ENCODE measurements at places on chromosomes 3 and 15.
A peak's percentile ranks its signal among the peaks of the same experiment; 100 is the strongest.

GRCh38 chr15:100879464-100880138 lies at the start of gene ALDH1A3:
TSS of gene ALDH1A3 (plus strand) at chr15:100879831. CDS start at chr15:100879908, 77 bp downstream.
- no peak for DNase-seq

- no peak for DNase-seq
Measured at GRCh38 chr3:129239991-129240390, 9.4 kb upstream of the COPG1 start.

DNA sequence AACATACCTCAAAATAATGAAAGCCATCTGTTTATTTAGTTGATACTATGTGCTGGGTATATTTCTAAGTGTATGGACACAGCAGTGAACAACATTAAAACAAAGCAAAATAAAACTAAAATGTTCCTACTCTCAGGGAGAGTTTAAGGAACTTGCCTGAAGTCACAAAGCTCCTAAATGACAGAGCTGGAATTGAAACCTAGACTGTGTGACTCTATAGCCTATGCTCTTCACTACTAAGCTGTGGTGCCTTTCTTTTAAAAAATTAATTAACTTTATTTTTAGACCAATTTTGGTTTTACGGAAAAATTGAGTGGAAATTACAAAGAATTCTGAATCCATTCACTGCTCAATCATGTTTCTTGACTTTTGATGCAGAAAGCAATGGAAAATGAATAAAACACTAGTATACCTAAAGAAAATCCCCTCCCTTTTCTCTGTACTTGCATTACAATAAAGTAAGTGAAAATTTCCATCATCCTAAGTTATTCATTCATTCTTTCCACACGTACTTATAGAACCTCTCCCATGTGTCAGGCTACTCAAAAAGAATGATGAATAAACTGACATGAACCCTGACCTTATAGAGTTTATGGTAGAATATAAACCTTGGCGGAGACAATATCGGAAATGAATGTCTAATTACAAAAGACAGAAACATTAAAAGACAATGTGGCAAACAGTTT lies 189.8 kb upstream of the RBMS3 start:
- no peak for DNase-seq

DNA sequence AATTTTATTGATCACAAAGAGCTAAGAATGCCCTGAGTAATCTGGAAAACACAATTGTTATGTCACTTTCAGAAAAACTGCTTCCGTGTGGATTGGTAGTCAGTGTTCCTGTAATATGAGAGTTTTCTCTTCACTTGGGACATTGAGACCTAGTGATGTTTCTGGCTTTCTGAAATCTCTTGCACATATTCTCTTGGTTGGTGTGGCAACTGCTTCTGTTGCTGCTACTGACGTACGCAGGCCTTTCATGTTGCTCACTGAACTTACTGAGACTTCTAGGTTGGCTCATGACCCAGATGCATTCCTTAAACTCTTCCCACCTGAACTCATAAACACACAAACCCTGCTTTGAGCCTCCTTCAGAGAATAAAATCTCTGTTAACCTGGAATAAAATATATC lies 175.0 kb upstream of the PFN2 start:
- no peak for DNase-seq

DNA sequence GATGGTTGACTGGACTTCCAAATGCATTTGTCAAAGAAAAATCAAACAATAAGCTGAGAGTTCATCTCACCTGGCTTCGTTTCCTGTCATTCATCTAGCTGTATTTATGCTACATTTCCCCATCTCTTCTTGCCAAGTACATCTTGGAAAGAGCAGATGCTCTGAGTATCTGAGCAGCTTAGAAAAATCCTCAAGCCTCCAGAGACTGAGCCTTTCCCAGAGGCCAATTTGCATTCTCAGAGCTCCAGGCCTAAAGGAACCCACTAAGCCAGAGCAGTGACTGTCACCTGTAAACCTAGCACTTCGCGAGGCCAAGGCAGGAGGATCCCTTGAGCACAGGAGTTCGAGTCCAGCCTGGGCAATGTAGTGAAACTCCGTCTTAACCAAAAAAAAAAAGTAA lies 100.5 kb downstream of the XXYLT1 start:
- no peak for DNase-seq

DNA sequence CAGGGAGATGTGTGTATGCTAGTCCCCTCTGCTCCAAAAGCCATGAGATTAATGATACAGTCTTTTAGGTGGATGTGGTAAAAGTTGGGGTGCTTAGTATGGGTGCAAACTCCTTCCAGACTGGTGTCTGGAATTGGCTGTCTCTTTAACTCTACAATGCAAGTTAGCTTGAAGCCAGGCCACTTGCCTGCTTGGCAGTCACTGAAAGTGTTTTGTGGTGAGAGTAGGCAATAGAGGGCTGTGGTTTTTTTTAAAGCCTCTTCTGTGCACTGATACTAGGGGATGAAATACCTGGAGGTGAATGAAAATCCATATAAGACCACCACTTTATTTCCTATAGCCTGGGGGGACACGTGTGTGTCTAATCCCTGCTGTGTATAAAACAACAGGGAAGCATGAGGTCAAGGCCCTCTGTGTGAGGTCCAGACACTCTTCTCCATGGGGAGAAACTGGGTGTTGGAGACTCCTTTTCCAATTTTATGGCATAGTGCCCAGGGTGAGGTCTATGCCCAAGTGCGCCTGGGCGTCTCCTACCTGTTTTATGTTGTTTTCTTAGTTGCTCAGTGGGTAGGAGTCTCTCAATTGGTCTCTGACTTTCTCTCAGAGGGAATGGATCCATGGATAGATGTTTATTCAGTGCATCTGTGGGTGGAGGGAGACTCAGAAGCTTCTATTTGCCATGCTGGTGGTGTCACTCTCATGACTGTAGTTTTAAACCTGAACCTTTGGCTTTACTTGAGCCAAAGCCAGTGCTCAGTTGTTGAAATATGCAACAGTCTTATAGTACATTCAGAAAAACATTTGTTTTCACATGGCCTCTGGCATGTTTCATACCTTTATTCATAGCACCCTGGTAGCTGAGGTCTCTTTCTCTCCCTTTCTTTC lies 327.8 kb upstream of the ATP11B start:
- no peak for DNase-seq

- DNase-seq: no peak
Measured at GRCh38 chr3:193996221-193996620, 139.7 kb upstream of the HES1 start.

DNA sequence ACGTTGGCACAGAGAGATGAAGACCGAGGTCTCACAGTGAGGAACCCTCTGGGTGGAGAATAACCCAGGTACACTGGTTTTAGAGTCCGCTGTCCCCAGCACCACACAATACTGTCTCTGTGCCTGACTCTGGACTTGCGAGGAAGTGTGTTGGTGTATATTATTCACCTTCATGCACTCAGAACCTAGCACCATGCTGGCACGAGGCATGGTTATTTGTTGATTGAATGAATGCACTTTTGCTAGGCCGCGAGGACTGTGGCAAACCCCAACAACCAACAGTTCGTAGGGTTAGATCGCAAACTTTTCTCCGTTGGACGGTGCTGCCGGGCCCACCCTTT lies 484 bp upstream of the C3orf52 start:
- no peak for DNase-seq

- no peak for DNase-seq
Measured at GRCh38 chr3:151012753-151013152, 40.2 kb upstream of the CLRN1 start.

DNA sequence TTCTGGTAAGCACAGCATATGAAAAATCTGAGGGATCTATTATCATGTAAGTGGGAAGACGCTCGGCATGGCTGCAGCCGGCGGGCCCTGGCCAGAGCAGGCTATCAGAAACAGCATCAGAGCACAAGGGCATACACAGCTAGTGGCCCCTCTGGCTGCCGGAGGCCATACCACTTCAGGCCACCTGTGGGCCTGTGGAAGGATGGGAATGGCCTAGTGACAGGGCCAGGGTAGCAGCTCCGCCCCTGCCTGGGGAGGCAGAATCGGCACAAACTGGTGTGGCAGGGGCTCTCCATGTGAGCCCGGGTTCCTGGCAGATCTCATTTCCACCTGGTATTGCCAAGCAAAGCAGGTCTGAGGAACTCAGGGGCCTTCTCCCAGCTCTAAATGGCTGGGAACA lies 46.4 kb downstream of the SH3BP5 start:
- no peak for DNase-seq

GRCh38 chr3:122066331-122067213 lies 11.4 kb downstream of the CD86 start:
- DNase-seq: no peak

GRCh38 chr15:94791510-94791909 lies 560.1 kb downstream of the MCTP2 start:
- no peak for DNase-seq

DNA sequence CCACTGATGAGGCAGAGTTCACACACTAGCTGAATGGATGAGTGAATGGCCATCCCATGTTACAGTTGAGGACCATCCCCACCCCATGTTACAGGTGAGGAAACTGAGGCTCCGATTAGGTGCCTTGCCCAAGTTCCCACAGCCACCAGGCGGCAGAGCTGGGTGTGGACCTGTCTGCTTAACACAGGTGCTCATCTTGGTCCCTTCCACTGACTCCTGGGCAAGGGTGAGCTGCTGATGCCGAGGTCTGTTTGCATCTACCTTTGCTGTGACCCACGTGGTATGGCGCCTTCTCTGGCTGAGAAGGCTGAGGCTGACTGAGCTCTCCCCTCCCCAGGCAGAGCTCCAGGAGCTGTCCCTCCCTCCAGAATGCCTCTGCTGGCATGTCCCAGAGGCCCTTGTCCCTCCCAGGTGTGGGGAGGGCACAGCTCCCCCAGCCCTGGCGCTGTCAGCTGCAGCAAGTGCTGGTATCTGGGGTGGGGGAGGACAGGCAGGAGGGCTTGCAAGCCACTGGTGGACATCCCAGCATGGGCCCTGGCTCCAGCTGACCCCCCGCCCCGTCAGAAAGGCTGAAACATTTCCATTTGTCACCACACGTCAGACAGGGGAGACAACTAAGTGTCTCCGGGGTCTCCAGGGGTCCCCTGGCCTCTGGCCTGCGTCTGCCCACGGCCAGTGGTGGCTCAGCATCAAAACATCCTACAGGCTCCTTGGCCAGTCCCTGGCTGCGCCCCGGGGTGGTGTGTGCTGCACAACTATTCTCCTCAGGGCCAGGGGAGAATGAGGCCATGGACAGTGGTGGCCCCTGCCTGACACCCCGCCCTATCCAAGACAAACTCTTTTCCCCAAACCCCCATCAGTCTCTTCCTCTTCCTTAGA lies 105.4 kb downstream of the ADCY5 start:
- no peak for DNase-seq

DNA sequence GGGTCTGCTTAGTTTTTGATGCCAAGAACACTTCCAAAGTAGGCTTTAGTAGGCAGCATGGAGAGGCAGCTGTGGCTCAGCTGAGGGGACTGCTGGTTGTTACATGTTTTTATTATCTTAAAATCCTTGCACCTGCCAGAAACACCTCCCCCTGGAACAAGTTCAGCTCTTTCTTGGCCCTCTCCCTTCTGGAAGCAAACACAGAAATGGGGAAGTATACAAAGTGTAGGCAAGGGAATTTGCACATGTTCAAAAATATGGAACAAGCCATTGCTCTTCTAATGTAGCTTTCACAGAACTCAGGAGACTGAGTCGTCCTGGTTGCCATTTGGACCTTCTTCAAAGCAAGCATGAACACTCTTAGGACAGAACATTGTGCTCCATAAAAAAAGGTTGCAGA lies 169.1 kb upstream of the SEMA6D start:
- DNase-seq: no peak

- no peak for DNase-seq
Measured at GRCh38 chr3:173913397-173913796, 515.9 kb downstream of the NLGN1 start.

GRCh38 chr3:118838871-118839270 lies 195.8 kb downstream of the IGSF11 start:
- DNase-seq: no peak

GRCh38 chr3:51333021-51333420 lies 52.1 kb upstream of the MANF start:
- DNase-seq: no peak

- DNase-seq: no peak
Measured at GRCh38 chr3:162391301-162391700, 894.7 kb downstream of the OTOL1 start.

DNA sequence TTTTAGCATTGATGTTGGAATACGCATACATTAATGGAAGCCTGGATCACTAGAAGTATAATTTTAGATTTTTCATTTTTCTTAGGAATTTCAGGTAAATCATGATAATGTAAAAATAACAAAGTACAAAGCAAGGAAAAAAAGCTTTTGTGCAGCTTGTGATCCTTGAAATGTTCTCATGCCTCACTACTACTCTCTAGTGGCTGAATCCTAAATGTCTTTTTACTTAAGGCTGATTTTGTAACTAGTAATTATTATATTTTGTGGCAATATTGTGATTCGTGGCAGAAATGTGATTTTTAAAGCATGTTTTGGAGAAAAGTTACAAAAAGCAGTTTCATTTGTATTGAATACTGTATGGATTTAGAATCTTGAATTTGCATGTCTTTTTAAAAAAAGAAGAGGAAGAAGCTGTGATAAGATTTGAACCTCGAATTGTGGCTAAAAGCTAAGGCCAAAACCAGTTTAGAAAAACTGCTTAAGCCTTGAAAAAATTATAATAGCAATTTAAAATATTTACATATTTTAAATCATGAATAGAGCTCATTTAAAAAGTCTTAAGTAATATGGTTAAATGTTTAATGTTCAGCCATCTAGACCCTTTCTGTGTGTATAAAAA lies 39.0 kb downstream of the U2SURP start:
- no peak for DNase-seq

DNA sequence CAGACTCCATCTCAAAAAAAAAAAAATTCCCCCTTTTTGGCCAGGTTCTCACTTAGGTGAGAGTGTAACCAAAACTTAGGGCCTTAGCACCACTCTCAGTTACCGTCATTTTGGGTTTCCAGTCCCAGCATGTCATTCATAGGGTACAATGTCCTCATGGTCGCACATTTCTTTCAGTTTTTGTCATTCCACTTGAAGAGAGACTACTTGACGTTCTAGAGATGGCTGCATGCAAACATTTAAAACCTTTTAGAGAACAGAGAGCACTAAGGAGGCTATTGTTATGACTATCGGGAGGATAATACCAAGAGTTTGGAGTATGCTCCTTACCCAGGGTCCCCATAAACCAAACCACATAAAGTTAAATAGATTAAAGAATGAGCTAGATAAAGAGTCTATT lies 37.9 kb upstream of the THUMPD3 start:
- DNase-seq: no peak

GRCh38 chr3:27945229-27945628 lies 223.1 kb upstream of the EOMES start:
- no peak for DNase-seq

DNA sequence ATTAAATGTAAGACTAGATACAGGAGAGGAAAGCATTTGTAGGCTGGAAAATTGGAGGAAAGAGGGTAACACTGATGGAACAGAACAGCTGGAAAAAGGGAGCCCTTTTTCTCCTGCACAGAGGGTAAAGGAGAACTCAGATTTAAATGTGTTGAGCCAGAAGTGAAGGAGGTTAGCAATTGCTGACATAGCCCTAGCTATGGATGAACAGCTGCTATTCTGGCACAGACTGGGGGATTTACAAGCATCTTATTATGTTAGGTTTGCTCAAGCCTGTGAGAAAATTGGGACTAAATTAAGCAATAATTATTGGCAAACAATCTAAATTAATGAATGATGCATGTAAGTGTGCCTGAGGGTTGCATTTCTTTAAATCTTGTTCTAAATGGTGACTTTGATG lies 40.6 kb upstream of the PRR20G start:
- DNase-seq: no peak

- DNase-seq: peak; percentile 56
Measured at GRCh38 chr15:34582461-34583371, 735 bp downstream of the GOLGA8B start.

Measured in mucosa of descending colon (tissue), 3 donors.